ENCODE measurements at places on chromosomes 2 and 18.

DNA sequence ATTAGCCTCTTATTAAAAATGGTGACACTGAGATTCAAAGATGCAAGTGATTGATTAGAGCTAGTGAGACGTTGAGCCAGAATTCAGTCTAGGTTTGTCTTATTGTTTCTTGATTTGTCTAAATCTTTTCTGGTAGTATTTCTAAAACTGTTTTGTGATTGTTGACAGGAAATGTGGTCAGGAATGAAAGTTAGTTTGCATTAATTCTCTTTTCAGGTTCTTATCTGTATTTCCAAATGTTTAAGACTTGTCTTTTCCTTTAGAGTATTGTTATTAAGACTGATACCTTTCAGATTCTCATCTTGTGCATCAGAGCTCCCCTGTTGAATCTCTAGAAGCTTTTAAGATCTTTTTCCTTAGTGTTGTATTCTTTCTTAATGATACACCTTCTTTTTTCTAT lies 89.3 kb downstream of the MBD5 start:
- no peak for DNase-seq

GRCh38 chr2:221716426-221717303 lies 144.6 kb upstream of the EPHA4 start:
- DNase-seq, result no peak

- no peak for DNase-seq
Measured at GRCh38 chr18:77151772-77152520, 19.4 kb upstream of the MBP start.

GRCh38 chr2:201642086-201642578 lies 1.2 kb downstream of the TMEM237 start:
- no peak for DNase-seq

DNA sequence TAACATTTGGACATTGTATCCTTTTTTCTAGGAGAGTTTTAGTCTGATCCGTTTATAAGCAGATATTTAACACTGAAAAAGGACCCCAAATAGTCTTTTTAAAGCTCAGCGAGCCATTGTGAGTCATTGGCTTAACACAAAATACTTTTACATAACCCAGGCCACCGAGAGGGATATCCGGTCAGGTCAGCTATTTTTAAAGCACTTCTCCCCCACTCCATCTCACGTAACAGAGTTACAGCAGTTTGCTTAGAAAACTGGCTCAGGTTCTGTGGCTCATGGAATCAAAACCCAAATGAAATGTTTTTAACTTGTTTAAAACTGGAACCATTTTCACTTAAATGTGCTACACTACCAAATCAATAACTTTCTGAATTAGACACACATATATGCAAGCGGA lies 23.9 kb downstream of the COL4A3 start:
- DNase-seq, result no peak

GRCh38 chr2:145303536-145303935 lies 783.6 kb upstream of the ZEB2 start:
- DNase-seq, result no peak

DNA sequence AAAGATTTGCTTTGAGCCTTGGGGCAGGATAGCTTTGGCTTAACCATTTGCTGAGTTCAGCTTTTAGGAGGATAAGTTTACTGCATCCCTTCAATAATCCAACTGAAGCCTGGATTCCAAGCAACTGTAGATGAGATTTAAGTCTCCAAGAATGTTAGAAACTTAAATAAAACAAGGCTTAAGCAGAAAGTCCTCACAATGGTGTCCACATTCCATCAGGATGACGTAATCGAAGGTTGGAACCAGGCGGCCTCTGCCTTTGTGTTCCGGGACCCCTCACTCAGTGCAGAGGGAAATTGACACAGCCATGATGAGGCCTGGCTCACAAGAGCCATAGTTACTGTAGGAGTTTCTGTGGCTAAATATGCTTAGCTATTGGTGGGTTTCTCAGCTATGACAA lies 260.4 kb downstream of the LPIN1 start:
- DNase-seq, result no peak

- no peak for DNase-seq
Measured at GRCh38 chr2:98468621-98469236, 24.1 kb downstream of the INPP4A start.

DNA sequence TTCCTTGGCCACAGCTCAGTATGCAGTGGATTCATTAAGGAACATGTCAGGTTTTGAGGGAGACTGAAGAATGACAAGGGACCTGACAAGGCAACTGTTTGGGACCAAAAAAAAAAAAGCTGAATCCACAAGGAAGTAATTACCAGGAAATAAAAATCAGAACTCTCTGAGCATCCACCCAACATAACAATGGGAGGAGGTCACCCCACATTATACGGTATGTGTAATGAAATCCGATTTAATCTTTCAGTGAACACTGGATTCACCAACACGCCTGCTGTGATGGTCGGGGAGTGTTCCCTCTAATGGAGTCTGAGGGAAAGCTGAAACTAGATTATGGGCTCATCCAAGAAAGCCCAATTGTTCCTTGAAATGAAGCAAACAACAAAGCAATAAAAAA lies 329.3 kb downstream of the ETAA1 start:
- no peak for DNase-seq

- no peak for DNase-seq
Measured at GRCh38 chr18:21803495-21803894, 62.9 kb downstream of the MIB1 start.

GRCh38 chr18:3830604-3831003 lies 380.6 kb downstream of the TGIF1 start:
- no peak for DNase-seq

DNA sequence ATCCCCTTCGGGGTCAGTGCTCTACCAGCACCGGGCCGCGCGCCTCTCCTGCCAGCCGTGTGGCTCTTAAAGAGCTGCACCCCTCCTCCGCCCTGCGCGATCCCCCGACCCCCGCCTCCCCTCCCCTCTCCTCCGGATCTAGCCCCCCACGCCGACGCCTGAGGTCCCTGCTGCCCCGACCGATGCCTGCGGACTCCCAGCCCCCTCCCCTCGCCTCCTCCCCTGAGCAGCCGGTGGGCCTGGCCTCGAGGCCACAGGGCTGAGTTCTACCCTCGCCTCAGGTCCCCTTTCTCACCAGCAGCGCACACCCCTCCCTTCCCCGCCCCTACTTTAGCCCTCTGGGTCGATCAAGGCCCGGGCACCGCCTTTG lies 5.8 kb upstream of the SIX3 start:
- no peak for DNase-seq

GRCh38 chr2:143933946-143934569 lies 585.9 kb downstream of the ZEB2 start:
- DNase-seq, result no peak

DNA sequence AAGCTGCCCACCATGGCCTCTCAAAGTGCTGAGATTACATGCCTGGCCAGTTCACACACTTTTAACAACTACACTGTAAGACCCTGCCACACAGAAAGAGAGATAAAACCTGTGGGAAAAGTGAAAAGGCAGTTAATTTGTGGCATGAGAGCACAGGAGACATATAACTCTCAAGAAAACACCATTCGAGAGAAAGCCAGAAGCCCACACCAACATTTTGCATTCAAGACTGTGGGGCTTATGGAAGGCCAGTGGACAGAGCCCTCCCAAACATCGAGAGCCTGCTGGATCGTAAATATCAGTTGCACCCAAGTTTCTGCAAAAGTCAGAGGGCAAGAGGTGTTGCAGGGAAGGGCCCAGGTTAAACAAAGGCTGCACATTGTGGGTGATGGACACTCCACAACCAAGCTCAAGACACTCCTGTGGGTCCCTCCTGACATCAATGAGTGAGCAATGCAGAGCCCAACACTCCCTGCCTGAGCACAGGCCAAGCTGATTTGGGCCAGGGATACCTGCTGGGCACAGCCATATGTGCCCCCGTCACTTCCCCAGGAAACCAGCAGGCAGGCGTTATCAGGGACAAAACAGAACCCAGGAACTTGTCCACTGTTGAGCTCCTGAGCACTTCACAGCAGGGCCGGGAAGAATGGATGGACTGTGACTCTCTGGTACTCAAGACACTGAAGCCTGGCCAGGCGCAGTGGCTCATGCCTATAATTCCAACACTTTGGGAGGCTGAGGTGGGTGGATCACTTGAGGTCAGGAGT lies 114.4 kb downstream of the ZFP36L2 start:
- DNase-seq, result no peak

DNA sequence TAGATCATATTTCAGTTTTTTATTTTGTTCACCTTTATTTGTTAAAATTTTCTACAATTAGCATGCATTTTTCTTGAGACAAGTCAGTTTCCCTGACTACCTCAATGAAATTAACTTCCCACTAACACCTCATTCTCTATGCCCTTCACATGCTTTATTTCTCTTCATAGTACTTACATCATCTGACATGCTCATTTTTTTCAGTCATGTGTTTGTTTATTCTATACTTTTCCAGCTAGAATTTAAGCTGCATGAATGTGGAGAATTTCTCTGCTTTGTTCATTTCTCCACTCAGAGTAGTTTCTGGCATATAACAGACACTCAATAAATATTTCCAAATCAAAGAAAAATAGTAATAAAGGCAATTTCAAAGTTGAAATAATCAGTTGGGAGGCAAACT lies 78.9 kb upstream of the SCN7A start:
- no peak for DNase-seq

DNA sequence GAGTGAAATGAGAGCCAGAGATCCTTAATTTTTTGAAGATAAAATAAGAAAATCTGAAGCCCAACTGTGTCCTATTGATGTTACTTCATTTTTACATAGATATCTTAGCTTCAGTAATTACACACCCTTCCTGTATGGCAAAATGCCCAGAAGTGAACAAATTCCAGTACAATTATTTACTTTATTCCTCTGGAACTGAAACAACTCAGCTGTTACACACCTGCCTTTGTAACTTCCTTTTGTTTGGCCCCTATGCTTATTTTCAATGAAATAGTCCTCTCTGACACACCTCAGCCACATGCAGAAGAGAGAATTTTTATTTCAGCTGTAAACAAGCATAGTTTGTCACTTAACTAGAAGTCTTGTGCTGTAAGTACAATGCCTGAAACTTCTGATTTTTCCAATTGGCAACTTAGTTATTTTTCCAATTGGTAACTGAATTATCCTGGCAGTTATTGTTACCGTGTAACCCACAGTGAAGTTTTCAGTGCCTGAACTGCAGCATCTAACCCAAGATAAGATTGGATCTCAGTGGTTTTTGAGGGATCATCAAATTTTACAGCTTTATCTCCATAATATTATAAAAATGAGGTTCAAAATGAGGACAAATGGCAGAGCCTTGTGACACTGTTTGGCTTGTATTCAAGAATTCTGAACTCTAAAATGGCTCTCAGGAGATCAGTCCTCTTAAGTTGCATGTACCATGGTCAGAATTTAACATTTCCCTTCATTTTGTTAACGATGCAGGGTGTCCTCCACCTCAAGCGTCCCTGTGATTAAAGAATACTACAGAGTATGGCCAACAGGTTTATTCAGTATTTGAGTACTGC lies 82.6 kb downstream of the PKP4 start:
- no peak for DNase-seq

- DNase-seq, result no peak
Measured at GRCh38 chr2:222566229-222566628, 89.7 kb downstream of the FARSB start.

GRCh38 chr2:16604236-16604635 lies 61.4 kb downstream of the CYRIA start:
- DNase-seq, result no peak

GRCh38 chr18:67318651-67319050 lies 197.9 kb downstream of the DSEL start:
- no peak for DNase-seq

DNA sequence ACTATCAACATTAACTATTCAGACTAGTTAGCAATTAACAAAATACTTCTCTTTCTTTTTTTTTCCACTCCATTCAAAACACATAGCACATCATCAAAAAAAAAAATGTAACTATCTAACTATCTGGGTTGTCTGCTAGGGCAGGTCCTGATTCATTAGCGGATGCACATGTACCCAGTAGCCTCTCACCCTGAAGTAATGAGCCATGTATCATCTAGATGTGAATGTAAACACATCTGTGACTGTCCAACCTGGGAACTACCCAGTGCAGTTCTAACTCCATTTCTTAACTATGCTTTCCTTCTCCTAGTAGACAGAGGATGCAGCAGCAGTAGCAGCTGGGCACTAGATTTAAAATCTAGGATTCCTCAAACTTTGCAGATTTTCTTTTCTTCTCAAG lies 183.1 kb upstream of the PIK3C3 start:
- DNase-seq, result no peak

- no peak for DNase-seq
Measured at GRCh38 chr2:12923907-12924610, 207.3 kb downstream of the TRIB2 start.

GRCh38 chr2:150939087-150939486 lies 322.6 kb downstream of the RBM43 start:
- no peak for DNase-seq

GRCh38 chr2:235332240-235332890 lies 161.5 kb upstream of the AGAP1 start:
- DNase-seq, result no peak
